ENCODE measurements at places on chromosomes 12 and 14.

DNA sequence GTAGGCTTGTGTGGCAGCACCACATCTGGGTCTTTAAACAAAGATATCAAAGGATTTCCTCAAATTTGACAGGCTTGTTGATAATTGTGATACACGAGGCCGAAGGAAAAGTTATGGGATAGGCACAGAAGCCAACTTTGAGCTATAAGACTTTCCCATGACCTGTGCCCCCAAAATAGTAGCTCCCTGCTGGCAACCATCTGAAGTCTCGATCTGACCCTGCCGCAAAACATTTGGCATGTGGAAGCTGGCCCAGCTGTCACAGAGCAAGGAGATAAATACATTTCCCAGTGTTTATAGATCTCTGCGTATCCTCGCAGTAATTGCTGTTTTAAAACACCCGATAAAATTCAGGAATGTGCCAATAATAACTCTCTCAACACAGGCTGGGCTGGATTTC, 26.4 kb upstream of the RGS6 start:
- no peak for DNase-seq

DNA sequence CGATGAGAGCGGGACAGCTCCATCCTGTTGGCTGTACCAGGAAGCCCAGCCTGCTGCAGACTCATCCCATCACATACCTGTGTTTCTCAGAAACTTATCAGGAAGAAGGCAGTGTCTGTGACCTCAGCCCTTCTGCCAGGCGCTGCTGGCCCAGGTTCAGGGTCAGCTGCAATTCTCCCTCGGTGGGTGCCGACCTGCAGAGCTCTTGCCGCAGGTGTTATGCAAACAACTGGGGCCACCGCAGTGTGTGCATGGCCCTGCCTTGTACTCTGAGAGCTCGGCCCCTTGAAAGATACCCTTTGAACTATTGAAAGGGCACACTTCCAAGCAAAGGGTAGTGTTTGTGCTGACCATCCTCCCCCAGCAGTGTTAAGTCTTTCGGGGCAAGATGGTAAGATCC, 322.2 kb upstream of the DIO3 start:
- no peak for DNase-seq

- DNase-seq = no peak
These were observed 310.1 kb upstream of the DIO3 start for GRCh38 chr14:101250948-101251811.

GRCh38 chr14:22118899-22119477, 445.4 kb upstream of the OR4E1 start:
- no peak for DNase-seq

DNA sequence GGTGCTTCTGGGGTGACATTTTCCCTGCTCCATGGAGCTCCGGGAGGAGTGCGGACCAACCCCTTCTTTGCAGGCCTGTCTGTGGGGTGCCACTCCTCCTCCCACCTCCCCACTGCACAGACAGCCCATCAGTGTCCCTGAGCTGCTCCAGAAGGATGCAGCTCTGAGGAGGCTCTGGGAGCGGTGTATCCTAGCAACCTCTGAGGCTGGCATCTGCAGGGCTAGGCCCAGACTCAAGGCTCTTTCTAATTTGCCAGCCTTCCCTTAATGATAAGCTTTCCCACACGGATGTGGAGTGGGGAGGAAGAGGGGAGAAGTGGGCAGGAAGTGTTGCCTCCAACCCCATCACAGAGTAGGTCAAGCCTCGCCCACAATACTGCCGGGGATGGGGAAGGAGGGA, 59.7 kb downstream of the CALM1 start:
- DNase-seq = no peak

- DNase-seq = no peak
These were observed 7.8 kb downstream of the LRRC10 start for GRCh38 chr12:69602954-69603353.

- no peak for DNase-seq
These were observed 54.2 kb downstream of the SPTB start for GRCh38 chr14:64825509-64825908.
